M059J (cell line): ENCODE measurements at places on chromosomes 2 and 18. TPM values are rescaled to one million over a fixed set of nuclear protein-coding genes. Genes with fewer than 3 reads are reported as not detected.
A peak's percentile ranks its signal among the peaks of the same experiment; 100 is the strongest.

DNA sequence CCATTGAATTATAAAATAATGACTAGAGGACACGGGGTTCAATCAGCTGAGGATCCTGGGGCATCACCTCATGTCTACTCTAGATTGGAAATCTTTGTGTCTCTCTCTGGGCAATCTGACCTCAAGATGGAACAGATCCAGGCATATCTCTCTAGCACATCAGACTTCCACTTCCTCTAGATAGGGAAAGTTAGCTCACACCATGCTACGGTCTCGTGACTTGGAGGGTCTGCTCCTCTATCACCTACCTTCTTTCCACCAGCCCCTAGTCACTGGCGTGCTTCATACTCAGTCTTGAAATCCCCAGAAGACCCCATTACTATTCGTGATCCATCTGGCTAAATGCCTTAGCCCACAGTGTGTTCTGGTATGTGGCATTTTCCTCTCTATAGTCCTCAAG, 148.8 kb downstream of the ANKRD44 start:
- peak; percentile 33 for DNase-seq

GRCh38 chr2:119826370-119826961, 66.7 kb downstream of the PTPN4 start:
- peak; percentile 48 for DNase-seq

GRCh38 chr2:10285556-10286198, 17.0 kb upstream of the HPCAL1 start:
- DNase-seq = peak; percentile 93

Gene TGFA
- total RNA-seq = 8.1 and 9.3 TPM in 2 replicates

Gene TRABD2A
- 0.81 and 3.7 TPM in 2 replicates for total RNA-seq

Gene MEIS1
- total RNA-seq = 3.4 and 4.5 TPM in 2 replicates

Gene VSNL1
- total RNA-seq = 0.94 and 2.2 TPM in 2 replicates

Gene IHH
- not detected in 2 replicates for total RNA-seq

Gene CABYR
- total RNA-seq = 9.4 and 12.0 TPM in 2 replicates

Gene FLACC1
- 0.27 TPM in 1 of 2 replicates, not detected in the other for total RNA-seq
